ENCODE measurements at places on chromosomes 6 and 20.

DNA sequence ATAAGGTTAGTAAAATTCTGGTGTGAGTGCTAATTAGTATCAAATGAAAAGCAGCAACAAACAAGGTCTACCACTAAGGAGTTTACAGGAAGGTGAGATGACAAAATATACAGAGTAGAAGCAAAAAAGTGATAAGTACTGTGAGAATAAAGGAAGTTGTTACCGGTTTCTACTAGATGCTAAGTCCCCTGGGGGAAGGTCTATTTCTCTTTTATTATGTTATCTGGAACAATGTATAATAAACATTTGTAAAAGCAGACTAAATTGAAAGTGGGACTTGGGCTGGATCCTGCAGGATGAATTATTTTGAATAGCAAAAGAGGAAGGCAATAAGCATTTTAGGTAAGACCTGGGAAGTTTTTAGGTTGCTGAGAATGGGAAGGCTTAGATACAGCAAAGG lies 158.7 kb upstream of the SLC22A16 start:
- DNase-seq: no peak

DNA sequence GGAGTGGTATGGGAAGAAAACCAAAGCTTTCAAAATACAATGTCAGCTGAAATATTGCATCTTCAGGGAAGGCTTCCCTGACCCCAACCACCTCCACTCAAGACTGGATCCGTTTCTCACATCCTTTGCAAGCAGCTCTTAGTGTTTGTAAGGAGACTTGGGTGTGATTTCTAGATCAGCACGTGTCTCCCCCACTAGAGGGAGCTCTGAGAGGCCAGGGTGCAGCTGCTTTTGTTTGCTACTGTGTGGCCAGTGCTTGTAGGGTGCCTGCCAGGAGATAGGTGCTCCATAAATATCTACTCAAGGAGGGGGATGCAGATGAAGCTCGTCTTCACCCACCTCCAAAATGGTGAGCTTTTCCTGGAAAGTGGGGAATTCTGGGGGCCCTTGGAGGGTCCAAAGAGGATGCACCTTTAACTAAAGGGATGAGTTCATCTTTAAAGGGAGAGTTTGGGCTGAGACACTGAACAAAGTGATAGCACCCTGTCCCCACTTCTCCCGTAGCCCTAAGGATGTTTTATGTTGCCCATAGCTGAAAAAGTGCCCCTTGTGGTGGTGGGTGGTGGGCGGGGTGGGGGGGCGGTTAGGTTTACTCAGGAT lies 52.6 kb upstream of the MAFB start:
- DNase-seq: peak; percentile 10

DNA sequence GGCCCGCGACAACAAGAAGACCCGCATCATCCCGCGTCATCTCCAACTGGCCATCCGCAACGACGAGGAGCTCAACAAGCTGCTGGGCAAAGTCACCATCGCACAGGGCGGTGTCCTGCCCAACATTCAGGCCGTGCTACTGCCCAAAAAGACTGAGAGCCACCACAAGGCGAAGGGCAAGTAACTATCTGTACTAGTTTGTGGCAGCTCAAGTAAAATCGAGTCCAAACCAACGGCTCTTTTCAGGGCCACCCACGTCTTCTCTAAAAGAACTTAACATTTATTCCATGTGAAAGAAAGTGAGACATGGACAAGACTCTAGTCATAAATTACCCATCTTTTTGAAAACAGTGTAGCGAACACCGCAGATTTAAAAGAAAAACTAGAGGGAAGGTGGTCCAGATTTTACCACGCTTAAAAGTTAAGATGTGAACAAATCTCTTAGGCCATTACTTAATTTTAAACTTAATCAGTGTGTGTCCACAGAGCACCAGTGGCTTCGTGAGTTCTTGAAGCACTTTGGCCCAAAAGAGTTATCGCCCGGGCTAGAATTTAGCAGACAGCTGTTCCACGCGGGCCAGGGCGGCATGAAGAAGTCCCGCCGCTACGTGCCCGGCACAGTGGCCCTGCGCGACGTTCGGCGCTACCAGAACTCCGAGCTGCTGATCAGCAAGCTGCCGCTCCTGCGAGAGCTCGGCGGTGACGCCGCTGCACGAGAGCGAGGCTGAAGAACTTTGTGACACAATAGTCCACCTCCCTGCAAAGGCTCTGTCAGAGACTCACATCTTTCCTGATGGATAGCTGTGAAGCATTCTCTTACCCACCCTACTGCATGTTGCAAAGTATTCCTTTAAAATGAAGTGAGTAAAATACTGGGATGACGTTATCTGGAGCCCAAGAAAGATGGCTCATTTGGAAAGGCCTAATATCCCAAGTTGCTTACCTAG lies 113.9 kb upstream of the PRSS16 start:
- peak; percentile 34 for DNase-seq

DNA sequence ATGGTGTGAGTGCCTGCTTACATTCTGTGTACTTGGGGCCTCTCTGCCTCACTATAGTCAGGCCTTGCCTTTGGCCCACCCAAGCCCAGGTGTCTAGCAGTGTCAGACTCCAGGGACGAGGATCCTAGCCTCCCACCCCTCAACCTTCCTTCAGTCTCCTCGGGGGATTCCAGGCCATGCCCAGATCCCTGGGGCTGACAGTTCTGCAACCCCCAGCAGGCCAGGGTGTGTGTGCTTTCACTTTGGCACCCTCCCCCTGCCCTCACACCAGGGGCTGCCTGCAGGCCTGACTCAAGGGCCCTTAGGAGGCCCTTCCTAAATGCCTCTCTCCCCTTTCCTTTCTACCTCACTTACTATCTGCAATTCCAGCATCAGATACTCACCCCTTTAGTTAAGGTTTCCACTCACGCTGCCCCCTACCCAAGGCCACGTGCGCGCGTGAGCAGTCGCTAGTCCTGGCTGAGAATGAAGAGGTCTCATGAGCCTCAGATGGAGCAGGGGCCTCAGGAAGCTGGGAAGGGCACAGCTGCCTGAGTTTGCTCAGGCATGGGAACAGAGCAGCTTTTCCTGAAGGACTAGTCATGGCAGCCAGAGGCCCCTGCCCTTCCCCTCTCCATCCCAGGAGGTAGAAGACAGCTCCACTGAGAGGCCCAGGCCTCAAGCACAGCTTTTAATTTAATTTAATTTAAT lies 859 bp upstream of the CLPS start:
- no peak for DNase-seq

DNA sequence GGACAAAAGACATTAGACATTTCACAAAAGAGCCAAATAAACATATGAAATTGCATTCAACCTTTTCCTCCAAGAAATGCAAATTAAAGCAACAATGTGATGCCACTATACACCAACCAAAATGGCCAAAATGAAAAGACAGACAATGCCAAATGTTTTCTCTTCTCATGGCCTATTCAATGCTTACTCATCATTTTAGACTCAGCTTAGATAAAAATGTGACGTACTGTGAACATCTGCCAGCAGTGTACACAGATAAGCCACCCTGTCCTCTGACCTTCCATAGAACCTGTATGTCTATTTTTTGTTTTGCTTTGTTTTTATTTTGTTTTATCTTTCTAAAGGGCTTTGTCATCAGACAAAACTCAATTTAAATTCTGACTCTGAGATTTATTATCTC lies 385.2 kb downstream of the FRK start:
- no peak for DNase-seq

GRCh38 chr20:4216142-4216735 lies 200.9 kb upstream of the RNF24 start:
- no peak for DNase-seq

DNA sequence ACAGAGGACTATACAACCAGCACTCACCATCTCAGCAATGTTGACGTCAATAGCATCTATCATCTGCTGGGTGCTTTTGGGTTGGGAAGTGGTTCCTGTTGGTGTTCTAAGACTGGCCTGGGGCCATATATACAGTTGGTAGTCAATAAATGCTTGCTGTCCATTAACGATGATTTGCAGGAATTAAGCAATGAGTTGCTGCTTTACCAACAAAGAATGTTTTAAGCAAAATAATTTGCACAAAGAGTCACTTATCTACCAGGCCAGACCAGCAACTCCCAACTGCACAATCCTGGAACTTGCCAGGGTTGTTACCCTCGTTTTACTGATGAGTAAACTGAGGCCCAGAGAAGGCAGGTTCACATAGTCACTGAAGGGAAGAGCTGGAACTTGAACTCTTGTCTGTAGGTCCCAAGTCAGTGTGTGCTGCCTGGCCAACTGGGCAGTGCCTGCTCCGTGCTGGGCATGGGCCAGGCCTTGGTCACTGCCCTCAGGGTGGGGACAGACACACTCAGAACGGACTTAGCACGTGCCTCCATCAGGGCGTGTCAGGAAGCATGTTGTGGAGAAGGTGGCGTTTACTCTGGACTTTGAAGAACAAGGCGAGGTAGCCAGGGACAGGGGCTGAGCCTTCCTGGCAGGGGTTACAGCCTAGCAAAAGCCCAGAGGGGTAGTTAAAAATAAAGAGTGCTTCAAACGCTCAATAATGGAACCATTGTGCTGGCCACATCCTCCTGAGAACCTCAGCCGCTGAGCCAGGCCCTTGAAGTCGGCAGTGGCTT lies 2.5 kb upstream of the SRC start:
- DNase-seq: no peak

DNA sequence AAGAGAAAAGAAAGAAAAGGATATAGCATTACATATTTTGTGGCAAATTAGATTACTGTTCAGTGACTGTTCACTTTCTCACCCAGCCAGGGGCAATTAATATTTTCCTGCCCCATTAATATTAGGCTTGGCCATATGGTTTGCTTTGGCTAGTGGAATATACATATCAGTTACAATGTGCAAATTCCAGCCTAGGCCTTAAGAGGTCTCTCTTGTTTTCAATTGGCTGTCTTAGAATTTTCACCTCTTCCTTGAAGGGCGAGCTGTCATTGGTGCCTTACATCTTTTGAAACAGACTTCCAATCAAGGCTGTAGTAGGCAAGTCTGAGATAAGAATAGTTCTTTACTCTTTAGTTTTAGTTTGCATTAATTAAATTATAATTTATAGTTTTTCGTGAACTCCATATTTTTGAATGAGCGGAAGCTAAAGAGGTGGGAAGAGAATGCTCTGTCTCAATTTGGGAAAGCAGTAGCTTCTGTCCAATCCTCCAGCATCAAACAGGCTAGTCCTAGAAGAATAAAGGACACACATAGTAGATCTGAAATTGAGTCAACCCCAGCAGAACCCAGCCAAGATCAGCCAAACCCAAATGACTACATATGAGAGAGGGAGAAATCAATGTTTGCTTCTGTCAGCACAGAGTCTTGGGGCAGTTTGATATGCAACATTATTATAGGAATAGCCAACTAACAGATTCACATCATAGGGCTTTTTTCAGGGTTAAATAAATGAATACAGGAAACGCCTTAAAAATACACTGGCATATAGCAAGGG lies 6.3 kb upstream of the CSNK2A1 start:
- DNase-seq: no peak

- DNase-seq: peak; percentile 94
Measured at GRCh38 chr6:133502441-133503335, 261.5 kb downstream of the EYA4 start.

- DNase-seq: no peak
Measured at GRCh38 chr6:137217801-137218472, 1.2 kb downstream of the IFNGR1 start.

DNA sequence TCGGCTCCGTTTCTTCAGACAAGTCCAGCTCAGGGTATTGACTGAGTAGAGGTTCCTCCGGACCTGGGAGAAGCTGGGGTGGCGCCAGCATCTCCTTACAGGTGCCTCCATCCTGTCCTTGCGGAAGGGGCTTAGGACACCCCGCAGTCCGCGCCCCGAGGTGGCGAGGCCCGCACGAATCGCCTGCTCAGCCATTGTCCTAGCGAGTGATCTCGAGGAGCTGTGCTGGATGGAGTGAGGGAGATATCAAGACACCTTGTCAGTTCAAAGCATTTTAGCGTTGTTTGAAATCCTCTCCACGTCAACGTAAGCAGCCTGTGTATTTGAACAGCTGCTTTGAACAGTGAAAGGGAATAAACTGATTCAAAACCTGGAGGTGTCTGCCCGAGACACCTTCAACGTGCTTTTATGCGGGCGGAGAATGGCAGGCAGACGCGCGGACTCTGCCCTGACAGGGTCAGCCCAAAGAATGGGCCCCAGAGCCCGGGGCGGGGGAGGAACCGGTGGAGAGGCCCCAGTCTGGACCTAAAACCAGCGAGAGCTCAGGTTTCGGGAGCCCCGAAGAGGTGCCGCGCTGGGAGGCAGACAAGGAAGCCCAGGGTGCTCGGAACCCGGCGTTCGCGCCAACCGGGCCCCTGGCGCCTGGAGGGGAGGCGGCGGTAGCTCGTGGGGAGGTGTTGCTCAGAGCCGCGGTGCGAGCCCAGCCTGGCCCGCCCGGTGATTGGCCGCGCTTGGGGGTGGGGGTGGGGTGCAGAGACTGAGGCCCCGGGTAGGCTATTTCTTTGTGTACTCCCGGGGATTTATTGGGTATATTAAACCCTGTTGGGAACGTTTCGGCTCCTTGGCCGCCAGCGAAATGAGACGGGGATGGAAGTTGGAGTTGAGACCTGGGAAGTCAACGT lies 3.1 kb upstream of the POU3F2 start:
- DNase-seq: no peak

- DNase-seq: no peak
Measured at GRCh38 chr20:21272679-21273078, 30.5 kb upstream of the XRN2 start.

- no peak for DNase-seq
Measured at GRCh38 chr6:21855811-21856455, 262.4 kb downstream of the SOX4 start.

DNA sequence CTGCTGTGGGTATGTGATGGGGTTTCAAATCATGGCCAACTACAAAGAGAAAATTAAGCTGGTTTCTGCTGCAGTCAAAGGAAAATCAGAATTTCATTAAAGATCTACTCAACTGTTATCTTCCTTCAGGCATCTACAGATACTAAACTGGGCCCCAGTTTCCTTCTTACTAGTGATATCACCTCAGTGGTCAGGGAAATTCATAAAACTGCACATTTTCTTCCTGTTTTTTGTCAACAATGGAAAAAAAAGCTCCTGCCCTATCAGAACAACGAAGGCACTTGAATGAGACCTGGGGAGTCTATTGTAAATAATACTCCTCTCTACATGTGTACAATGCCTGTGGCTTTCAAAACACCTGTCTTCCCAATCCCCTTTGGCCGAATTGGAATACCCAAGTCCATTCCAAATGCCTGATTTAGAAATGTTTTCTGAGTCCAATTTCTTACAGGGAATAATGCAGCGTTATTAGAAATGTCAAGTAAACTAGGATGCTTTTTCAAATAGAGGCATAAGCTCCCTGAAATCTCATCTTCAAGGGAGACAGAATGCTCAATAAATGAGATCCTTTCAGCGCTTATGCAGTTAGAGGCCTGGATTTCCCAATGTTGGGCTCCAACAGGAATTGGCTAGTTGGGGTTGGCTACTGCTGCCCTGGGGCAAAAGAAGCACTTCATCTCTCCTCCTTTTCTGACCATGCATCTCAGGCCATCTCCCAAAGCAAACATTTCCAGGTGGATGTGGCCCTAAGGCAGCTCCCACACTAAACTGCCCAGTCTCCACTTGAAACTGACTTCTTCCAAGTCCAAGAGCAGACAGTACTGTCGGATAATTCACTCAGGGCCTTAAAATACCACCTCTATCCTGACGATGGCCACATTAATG lies 143.3 kb downstream of the NFATC2 start:
- DNase-seq: no peak

GRCh38 chr6:7188492-7188891 lies 80.7 kb downstream of the RREB1 start:
- DNase-seq: no peak
